ENCODE measurements at places on chromosomes 13 and 19.
A peak's percentile ranks its signal among the peaks of the same experiment; 100 is the strongest.

DNA sequence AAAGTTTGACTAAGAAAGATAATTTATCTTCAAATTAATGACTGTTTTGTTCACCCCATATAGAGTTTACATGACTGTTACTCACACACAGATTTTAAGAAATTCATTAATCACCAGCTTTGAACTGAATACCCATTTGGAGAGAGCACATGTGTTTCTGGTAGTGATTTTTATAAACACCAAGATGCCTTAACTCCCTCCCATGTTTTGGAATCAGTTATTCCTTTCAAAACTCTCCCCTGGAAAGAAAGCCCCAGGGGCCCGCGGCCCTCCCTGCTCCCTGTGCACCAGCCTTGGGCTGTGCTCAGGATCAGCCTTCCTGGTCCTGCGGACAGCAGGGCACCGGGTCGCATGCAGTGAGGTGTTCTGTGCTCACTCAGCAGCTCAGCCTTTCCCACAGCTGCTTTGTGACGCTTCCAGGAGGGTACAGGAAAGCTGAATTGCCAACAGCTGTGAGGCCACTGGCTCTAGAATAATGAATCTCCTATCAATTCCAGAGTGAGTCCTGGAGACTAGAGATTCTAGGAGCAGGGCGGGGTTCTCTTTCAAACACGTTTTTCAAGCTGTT is 483.2 kb downstream of the EFNB2 start:
- DNase-seq, result no peak

- DNase-seq, result peak; percentile 96
Measured at GRCh38 chr19:8832132-8833021, at the start of the genes MBD3L1 and ZNF558. MBD3L1 (plus strand) TSS chr19:8832377; CDS start chr19:8842679, 10,302 bp downstream. ZNF558 (minus strand) TSS chr19:8832304; CDS start chr19:8822659, 9,645 bp downstream.

DNA sequence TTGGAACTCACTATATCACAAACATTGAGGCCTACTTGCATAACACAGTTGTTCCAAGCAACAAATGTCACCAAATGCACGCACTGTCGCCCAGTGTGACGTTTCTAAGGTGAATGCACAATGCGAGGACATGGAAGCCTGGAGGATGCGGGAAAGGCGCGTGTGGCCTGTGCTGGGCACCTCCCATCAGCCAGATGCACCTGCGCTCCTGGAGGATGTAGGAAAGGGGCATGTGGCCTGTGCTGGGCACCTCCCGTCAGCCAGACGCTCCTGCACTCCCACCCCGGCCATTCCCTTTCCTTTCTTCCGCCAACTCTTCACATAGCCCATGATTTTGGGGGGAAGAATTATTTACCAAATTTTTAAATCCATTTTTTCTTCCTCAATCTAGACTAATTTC is 202.4 kb upstream of the SOX1 start:
- DNase-seq, result no peak

DNA sequence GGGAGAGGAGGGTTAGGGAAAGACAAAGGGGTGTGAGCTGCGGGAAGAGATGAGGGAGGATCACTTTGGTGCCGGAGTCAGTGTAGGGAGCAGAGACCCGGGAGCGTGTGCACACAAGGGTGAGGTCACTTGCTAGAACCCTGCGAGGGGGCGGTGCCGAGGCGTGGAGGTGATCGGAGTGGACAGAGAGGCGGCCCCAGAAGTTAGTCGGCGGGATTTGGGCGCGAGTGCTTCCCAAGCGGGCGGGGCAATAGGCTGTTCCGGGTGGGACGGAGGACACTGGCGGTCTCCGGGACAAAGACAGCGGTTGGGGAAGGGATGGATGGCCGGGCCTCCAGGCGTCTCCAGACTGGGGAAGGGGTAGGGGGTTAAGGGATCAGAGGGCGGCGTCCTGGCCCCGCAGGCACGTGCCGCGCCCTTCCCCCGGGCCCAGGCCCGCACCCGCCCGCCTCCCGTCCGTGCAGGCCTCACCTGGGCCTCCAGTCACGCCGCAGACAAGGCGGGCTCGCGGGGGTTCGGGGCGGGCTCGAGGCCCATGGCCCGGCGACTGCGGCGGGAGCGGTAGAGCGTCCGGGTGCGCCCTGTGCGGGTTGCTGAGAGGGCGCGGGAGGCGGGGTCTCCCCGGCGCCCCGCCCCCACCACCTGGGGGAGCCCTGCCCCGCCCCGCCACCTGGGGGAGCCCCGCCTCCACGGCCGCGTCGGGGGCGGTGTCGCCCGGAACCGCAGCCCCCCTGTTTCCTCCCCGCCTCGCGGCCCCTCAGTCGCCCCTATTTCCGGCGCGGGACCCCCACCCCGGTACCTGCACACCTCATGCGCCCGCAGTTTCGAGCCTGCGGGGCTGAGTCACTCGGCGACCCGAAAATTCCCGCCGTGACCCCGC is at the start of gene LPAR2:
Gene LPAR2 (minus strand): TSS at position 600 of the 880 bp plus-strand sequence. CDS start 945 bp downstream, outside the sequence.
- DNase-seq, result peak; percentile 90

DNA sequence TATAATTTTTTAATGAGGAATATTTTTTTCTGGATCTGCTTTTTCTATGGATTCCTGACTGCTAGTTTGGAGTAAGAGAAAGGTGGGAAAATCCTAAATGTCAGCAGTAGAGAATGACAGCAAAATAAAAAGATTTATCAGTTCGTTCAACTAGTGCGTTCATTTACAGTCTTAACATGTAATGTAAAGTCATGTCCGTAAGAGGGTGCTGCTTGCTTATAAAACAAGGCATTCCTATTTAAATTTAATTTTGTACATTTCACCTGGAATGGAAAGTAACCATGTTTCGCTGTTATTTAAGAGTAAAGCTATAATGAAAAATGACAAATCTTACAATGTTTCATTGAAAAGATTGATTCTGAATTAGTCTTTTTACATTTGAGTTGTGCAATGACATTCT is 76.6 kb downstream of the ZMYM2 start:
- DNase-seq, result no peak

GRCh38 chr19:48683349-48683748 is 10.5 kb upstream of the NTN5 start:
- DNase-seq, result peak; percentile 58

DNA sequence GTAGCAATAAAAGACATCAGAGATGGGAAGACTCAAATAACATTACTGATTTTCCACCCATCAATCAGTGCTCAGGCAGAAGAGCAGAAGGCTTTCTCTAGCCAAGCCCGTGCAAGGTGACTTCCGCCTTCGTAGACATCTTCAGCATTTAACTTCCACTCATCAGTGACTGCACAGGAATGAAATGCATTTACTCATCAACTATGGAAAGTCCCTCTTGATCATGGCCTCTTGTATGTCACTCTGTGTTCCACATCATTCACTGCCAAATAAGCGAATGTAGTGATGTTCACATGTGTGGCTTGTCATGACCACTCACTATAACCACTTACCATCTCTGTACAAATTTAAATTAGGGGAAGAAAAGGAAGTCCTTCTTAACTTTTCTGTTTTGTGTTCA is 49.4 kb downstream of the SACS start:
- DNase-seq, result no peak

DNA sequence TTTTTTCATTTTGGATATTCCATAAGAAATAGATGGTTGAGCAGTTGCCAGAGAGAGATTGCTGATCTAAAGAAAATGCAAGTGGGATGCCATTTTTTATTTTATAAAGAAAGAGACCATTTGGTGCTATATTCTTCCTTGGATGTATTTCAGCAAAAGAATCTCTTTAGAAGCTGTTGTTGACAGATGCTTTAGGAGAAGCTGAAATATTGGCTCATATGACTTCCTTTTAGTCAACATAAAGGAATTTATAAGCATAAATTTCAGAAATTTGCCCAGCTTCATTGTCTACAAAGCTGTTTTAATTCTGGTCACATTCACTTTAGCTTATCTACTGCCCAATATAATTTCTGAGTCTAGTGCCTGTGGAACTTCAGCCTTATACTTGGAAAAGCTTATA is 36.9 kb downstream of the POLR1D start:
- no peak for DNase-seq

- no peak for DNase-seq
Measured at GRCh38 chr13:19591864-19592263, 30.5 kb upstream of the TPTE2 start.

DNA sequence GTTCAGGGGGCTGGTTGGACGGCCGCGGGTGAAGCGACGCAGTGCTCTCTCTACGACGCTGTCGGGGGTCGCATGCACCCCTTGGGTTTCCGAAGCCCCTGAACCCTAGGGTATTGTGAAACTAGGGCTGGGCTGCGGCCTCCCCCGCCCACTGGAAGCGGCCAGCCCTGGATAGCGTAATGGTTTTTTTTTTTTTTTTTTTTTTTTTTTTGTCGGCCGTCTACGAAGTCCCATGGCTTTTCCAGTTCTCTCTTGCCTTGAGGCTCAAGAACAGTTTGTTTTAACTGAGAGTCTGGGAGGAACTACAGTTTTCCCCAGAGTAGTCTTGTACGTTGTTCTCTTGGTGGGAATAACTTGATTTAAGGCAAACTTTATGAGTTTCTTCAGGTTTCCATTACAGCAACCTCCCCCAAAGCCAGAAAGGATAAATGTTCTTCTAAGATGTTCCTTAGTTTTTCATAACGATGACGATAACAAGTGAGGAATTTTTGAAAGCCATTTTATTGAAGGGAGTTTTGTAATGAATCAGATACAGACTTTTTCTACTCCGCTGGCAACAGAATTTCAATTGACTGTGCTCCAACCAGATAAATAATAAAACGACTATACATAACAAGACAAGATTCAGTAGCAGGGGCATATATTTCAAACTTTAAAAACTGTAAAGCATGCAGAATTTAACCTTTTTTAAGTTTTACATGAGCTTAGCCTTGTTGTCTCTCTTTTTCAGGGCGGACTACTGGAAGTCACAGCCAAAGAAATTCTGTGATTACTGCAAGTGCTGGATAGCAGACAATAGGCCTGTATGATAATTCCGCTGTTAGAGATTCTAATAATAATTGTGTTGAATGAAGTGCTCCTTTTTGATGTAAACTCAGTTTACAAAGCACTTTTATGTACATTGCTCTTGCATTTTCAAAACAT is 867 bp downstream of the WBP4 start:
- DNase-seq, result no peak

DNA sequence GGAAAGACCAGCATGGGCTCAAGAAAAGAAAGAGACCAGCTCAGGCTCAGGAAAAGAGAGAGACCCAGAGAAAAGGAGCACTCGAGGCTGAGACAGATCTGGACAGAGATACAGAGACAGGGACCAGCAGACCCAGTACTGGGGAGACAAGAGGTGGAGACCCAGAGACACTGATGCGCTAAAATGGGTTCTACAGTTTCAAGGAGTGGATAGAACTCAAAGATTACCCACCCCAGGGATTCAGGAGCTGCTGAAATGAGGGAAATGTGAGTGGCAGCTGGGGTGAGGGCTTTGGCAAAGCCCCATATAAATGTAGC is 609 bp upstream of the ZSCAN18 start:
- DNase-seq, result no peak

GRCh38 chr13:69872321-69873047 is 235.1 kb upstream of the ATXN8OS start:
- no peak for DNase-seq

DNA sequence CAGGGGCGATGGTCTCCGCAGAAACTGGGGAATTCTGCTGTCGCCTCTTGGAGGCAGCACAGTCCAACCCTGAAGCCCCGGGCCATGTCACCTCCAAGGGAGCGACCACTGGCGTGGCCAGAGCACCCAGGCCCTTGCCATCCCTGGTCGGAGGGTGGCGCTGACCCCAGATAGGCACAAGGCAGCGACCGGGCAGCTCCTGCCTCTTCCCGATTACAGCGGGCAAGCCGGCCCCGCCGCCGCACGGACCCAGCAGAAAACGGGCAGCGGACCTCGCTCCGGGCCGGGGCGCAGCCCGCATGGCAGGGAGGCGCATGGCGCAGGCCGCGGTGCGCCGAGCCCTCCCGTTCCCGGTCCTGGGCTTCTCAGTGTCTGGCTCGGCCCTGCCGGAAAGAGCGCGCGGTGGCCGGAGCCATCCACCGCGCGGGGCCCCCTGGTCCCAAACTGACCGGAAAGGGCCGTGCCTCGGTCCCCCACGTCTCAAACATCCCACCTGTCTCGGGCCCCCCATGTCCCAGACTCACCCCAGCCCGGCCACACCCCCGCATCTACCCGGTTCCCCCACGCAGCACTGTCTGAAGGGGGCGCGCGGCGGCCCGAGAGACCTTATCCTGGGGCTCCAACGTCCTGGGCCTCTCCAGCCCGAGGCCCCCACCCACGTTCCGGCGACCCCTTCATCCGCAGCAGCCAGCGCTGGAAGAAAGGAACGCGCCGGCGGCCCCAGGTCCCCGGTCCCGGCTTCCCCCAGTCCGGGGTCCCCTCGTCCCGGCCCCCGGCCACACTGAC is 727 bp downstream of the CERS1 start:
- DNase-seq, result no peak

DNA sequence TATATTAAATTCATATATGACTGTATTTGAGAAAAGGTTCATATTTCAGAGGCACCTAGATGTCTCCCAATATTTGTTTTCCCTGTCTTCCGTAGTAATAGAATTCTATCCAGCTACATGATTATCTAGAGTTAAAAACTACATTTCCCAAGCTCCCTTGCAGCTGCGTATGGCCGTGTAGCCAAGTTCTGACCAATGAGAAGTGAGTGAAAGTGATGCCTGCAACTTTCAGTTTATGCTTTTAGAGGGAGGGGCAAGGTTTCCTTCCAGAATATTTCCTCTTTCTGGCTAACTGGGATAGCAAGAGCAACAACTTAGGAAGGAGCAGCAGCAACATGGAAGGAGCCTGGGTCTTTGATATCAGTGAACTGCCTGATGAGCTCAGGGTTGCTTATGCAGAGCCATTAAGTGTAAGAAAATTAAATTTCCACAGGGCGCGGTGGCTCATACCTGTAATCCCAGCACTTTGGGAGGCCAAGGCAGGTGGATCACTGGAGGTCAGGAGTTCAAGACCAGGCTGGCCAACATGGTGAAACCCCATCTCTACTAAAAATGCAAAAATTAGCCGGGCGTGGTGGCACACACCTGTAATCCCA is 23.2 kb upstream of the CYP2A13 start:
- DNase-seq, result no peak

DNA sequence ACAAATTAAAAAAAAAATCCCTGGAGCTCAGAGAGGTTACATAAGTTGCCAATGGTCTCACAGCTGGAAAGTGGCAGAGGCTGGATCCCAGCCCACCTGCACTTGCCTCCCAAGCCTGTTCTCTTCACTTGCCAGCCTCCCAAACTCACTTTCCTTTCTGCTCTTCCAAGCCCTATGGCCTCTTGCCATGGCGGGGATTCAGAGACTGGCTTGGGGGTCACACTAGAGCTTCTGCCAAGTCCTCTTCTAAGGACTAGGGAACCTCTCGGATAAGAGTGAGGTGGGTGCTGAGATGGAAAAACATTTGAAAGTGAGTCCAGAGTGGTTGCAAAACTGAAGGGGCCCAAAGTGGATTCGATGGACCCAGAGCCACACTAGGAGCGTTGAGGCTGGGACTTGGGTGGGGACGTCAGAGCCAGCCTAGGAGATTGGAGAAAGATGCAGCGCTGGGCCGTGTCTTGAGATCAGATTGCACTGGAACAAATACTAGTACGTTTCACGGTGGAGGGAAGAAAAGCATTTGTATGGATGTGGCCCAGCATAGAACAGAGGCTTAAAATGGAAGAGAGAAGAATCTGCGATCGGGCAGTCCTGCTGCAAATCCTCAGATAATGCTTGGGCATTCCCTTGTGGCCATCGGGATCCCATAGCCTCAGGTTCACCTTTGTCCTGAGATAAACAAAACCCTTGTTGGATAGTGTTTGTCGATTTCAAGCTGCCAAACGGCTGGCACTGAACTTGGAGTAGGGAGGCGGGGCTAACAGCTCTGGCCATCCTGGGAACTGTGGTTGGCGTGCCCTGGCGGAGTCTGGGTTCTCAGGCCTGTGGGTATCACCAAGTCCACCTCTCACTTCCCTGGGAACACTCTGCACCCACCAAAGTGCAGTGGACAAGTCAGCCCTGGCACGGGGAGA is 84.8 kb downstream of the ING1 start:
- DNase-seq, result no peak

GRCh38 chr13:23822252-23822824 is 66.9 kb downstream of the MIPEP start:
- DNase-seq, result no peak

- DNase-seq, result no peak
Measured at GRCh38 chr13:20988033-20988908, 73.1 kb downstream of the LATS2 start.

All from CD4-positive, alpha-beta T cell treated with Interleukin-17A for 4 hours (primary cell).